ENCODE measurements at places on chromosomes 5 and 9.

- no peak for DNase-seq
These were observed 66.7 kb downstream of the MRPL36 start for GRCh38 chr5:1732945-1733344.

DNA sequence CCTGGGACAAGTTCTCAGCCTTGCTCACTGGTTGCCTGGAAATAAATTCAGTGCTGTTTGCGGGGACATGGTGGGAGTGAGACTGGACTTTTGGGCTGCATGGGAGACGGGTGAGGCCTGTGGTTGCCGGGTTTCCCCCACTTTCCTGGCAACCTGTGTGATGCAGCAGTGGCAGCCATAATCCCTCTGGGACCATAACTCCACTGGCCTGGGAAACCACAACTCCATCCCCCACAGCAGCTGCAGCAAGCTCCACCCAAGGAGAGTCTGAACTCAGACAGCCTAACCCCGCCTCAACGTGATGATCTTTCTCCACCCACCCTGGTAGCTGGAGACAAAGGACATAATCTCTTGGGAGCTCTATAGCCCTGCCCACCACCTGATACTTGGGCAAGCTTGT is 349.9 kb downstream of the PIK3R1 start:
- no peak for DNase-seq

DNA sequence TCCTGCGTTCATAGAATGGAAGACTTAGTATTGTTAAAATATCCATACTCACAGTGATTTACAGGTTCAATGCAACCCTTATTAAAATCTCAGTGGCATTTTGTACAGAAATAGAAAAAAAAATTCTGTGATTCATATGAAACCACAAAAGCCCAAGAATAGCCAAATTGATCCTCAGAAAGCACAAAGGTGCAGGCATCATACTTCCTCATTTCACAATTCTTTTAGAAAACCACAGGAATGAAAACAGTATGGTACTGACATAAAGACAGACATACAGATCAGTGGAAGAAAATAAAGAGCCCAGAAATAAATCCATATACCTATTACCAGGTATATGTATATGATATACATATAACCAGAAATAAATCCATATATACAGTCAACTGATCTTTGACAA is 86.8 kb upstream of the MEGF10 start:
- DNase-seq: no peak

DNA sequence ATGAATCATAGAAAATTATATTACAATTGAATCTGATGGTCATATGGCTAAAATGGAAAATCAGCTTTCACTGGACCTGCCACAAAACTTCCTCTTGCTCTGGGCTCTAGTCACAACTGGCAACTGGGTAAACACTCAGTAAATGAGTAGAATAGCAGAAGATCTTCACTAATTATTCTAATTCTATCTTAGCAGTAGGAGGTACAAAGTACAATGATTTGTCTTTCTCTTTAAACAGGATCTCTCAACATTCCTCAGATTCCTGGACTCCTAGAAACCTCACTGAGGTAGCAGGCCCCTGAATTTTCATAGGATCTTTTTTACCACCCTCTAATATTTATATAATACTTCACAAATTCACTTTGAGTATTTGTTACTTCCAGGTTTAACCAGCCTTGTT is 239.9 kb upstream of the SMARCA2 start:
- DNase-seq: no peak

GRCh38 chr9:1837453-1838084 is 177.6 kb upstream of the SMARCA2 start:
- peak; percentile 35 for DNase-seq

DNA sequence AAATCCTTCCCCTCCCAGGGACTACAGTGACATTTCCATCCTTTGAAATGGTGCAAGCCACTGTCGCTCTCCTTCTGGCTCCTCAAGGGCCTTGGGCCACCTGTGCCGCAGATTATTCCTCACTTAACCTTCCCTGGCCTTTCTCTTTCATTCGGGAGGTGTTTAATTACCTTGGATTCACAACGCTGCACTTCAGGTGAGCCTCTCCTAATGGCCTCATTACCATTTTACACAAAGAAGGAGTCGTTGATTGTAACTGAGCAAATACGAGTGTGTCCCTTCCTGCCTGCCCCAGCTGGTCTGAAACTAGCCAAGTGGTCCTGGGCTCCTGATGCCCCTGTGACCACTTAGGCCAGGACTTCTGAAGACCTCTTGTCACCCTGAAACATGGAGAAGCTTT is 205.0 kb downstream of the CRB2 start:
- DNase-seq: no peak

All from muscle of arm (tissue), 14 donors.